ENCODE measurements at places on chromosomes 3 and 15. TPM values are rescaled to one million over a fixed set of nuclear protein-coding genes. Genes with fewer than 3 reads are reported as not detected.

- H3K4me1 ChIP-seq: peaks cover 2% of the 10 kb centered on the region
- H3K4me3 ChIP-seq: no peak overlapping the region
- no peak for DNase-seq
- H3K36me3 ChIP-seq: peaks cover 21% of the 10 kb centered on the region
- no peaks in the 10 kb centered on the region for H3K27me3 ChIP-seq
Observed at GRCh38 chr3:172223870-172224269, 184.5 kb downstream of the FNDC3B start.

DNA sequence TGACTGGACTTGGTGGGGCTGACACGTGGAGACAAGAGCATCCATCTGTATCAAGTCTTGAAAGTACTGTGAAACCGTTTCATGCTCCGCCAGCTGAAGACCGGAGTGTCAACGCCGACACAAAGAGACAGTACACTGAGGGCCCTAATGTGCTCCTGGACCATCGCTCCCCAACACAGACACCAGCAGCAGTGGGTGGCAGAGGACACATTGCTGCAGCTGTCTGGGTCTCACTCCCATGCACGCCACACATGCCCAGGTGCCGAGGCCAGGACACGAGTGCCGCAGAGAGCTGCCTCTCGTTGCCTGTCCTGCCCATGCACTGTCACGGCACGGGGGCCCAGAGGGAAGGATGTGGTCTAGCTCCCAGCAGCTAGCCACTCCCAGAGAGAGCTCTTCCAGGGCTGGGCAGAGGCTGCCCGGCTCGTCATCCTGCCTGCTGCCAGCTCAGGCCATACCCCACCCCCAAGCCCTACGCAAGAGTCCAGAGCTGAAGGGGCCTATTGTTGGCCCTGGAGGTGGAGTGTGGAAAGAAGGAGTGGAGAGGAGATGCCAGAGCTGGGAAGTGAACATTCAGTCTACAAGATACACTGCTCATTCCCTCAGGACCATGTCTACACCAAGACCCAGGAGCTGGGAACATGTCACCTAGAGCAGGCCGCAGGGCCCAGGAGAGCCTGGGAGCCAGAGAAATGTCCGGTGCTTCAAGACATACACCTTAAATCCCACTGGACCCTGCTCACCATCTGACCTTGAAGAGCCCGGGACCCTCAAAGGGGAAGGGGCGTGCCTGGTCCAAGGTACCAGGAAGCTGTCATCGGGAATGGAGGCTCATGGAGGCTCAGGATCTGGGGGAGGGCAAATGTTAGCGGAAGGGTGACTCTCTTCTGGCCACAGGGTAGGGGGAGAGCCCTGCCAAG lies 7.7 kb downstream of the TNK2 start:
- peak; percentile 86 for DNase-seq
- H3K27ac ChIP-seq: peak overlapping the region; percentile 44
- no peaks in the 10 kb centered on the region for H3K27me3 ChIP-seq

- peak within 1 kb of the TSS; percentile 52 for H3K4me3 ChIP-seq
- no peaks in the 10 kb centered on the region for H3K27me3 ChIP-seq
- peak; percentile 95 for DNase-seq
- peaks cover 21% of the 10 kb centered on the region for H3K36me3 ChIP-seq
- H3K4me1 ChIP-seq: peaks cover 10% of the 10 kb centered on the region
- H3K27ac ChIP-seq: peak within 1 kb of the TSS; percentile 93
Observed at GRCh38 chr3:48609088-48610005, at the start of gene UQCRC1. Gene UQCRC1 (minus strand): TSS chr3:48609646. CDS start chr3:48609620, 26 bp downstream.

- no peaks in the 10 kb centered on the region for H3K4me1 ChIP-seq
- H3K36me3 ChIP-seq: no peaks in the 10 kb centered on the region
- H3K27me3 ChIP-seq: no peaks in the 10 kb centered on the region
- H3K27ac ChIP-seq: no peak overlapping the region
- H3K4me3 ChIP-seq: no peak overlapping the region
Observed at GRCh38 chr3:167918686-167919085, 177.0 kb downstream of the GOLIM4 start.

TP63 gene
- 5.2 TPM for total RNA-seq

DNA sequence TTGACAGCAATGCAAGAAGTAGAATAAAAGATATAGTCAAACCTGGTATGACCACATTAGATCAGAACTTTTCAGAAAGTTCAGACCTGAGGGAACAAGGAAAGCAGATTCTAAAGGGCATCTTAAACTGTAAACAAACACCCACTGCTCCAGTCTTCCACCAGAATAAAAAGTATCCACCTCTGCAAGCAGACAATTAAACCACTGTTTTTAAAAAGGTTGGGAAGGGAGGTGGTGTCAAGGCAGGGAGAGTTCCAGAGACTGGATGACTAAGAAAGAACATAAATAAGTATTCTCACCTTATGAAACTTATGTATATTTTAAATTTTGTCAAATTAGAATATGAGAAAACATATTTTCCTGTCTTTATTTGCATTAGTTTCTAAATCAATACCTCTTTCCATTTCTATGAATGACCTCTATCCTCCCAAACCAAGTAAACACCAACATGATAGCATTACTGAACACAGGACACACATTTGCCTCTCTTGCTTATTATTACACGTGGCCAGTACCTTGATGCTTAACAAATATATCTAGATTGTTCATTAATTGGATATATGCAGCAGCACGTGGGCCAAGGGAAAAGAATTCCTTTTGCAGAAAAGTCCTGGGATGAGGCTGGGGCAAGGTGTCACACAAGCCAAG lies 31.6 kb downstream of the PIK3CB start:
- H3K27me3 ChIP-seq: no peaks in the 10 kb centered on the region
- no peak overlapping the region for H3K27ac ChIP-seq
- no peaks in the 10 kb centered on the region for H3K36me3 ChIP-seq
- no peak for DNase-seq

HHLA2 gene
- total RNA-seq: 0.26 TPM

RARB gene
- total RNA-seq: 15.4 TPM

All from upper lobe of left lung (tissue), 6 donors.